ENCODE measurements at places on chromosomes 7 and 10. TPM values are rescaled to one million over a fixed set of nuclear protein-coding genes. Genes with fewer than 3 reads are reported as not detected.

GRCh38 chr7:106504645-106505044 is 156.3 kb downstream of the CCDC71L start:
- no peak for DNase-seq

DNA sequence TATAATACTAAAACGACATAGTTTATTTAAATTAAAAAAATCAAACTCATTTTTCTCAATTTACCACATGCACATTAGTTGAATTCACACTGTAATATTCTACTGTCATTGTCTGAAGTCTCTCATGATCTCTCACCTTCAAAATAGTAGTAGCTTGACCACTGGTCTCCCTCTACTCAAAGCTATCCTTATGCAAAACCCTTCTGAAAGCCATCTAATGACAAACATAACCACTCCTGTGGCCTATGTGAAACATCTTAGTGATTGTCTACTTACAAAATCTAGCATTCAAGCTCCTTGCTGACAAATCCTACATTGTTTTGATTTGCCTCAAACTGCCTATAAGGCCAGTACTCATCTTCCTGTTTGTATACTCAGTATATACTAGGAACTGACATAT is 606.0 kb upstream of the GHITM start:
- no peak for DNase-seq

- DNase-seq = no peak
Observed at GRCh38 chr7:82183634-82184033, 259.9 kb downstream of the CACNA2D1 start.

KCP gene
- total RNA-seq = 0.03 TPM

DNA sequence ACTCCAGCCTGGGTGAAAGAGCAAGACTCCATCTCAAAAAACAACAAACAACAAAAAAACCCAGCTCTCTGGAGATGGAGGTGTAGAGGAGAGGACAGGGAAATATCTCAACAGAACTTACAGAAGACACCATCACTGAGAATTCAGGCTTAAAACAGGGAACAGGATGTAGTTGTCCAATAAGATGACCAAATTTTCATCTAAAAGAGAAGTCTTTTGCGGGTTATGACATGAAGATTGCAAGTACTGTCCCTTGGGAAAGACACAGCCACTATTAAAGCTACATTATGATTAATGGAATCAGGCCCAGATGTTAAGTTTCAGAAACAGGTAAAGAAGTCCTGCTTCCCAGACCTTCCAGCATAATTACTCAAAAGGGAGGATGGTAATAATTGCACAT is 235.2 kb upstream of the NRP1 start:
- DNase-seq = no peak

- no peak for DNase-seq
Observed at GRCh38 chr10:88120075-88120474, 256.6 kb downstream of the PTEN start.

All from SK-MEL-5 (cell line).